Small intestine (tissue), 16 donors: ENCODE measurements at places on chromosomes 3 and 15. TPM values are rescaled to one million over a fixed set of nuclear protein-coding genes. Genes with fewer than 3 reads are reported as not detected.
A peak's percentile ranks its signal among the peaks of the same experiment; 100 is the strongest.

DNA sequence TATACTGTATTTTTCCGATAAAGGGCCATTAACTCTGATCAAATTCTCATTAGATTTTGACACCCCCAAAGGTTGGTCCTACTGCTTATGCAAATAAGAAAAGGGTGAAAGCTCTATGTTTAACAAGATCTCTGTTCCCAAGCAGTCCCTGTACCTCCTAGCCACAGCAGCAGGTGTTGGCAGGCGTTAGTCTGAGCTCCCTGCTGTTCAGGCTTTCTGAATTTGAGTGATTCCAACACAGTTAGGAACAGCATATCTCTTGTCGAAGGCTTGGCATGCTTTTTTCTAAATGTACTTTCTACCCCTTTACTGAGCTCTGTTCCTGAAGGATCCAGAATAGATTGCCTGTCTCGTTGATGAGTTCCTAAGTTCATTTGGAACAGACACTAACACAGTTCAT lies 42.3 kb downstream of the MITF start:
- no peak for DNase-seq
- H3K4me1 ChIP-seq = no peaks in the 10 kb centered on the region
- no peak overlapping the region for H3K4me3 ChIP-seq

DNA sequence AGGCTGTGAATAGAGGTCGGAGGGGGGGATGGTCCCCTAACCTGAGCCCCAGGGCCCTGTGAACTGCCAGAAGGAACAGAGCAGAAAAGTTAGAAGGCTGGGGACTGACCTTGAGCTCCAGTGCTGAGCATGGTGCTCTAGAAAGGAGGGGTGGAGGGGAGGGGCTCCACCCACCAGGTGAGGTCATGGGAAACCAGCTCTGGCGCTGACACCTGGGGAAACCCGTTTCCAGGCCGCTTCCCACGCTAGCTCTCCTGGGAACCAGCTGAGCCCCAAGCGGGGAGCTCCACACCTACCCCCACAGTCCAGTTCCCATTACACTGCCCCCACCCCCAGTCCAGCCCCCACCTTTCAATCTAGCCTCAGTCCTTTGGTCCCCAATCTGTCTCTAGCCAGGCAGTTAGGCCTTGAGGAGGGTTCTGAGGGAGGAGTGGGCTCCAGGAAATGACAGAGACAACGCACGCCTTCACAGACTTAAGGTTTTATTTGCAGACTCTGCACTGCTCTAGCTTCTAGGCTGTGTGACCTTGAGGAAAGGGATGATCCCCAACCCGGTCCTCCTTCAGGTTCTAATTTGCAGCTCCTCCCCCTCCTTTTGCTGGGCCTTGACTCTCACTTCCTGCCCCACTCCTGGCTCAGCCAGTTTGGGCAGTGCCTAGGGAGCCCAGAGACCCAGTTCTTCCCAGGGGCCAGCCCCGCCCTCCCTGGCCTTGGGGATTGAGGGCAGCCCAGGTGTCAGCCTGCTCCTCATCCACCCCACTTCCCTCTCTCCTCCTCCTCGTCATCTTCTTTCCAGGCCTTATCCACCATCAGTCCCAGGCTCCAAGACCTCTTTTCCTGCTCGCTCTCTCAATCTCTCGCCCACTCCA lies 2.1 kb downstream of the RHOV start:
- H3K4me3 ChIP-seq = no peak overlapping the region
- no peaks in the 10 kb centered on the region for H3K4me1 ChIP-seq
- no peaks in the 10 kb centered on the region for H3K27me3 ChIP-seq

DNA sequence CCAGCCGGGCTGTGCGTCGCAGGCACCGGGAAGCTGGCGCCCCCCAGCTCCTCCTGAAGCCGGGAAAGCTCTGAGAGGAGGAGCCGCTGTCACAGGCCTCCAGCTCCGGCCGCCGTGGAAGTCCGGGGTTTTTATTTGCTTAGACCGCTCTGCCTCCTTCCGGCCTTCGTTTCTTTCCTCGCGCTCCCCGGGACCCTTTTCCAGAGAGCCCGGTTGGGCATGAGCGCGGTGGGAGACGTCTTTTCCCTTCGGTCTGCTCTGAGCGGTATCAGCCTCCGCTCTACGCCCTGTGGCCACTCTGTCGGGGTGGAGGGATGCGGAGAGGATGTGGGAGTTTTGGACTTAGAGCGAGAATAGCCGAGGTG lies 559 bp downstream of the SENP5 start:
- peak overlapping the region; percentile 97 for H3K27ac ChIP-seq
- DNase-seq = no peak
- peak overlapping the region; percentile 98 for H3K4me3 ChIP-seq
- no peaks in the 10 kb centered on the region for H3K36me3 ChIP-seq

GRCh38 chr3:143330296-143330868 lies 210.8 kb downstream of the CHST2 start:
- H3K4me1 ChIP-seq = no peaks in the 10 kb centered on the region
- no peak overlapping the region for H3K4me3 ChIP-seq
- no peak overlapping the region for H3K27ac ChIP-seq
- H3K36me3 ChIP-seq = no peaks in the 10 kb centered on the region
- no peak for DNase-seq
- H3K27me3 ChIP-seq = no peaks in the 10 kb centered on the region

DNA sequence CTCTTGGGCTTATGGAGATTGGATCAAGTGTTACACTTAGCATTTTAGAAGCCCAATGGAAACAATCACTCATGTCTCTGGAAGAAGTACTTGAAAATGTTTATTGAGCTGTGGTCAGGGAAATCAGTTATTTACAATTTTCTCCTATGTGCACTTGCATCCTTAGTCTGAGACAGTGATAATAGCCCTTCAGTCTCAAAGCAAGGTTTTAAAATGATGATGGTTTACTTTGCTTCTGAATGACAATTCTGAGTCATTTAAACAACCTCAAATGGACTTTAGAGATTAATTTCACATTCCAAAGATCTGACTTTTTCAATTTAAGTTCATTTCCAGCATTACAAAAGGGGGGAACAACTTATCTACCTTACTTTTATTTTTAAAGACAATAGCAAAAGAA lies 20.1 kb downstream of the TIPARP start:
- H3K27ac ChIP-seq = no peak overlapping the region
- DNase-seq = no peak
- H3K4me1 ChIP-seq = peaks cover 15% of the 10 kb centered on the region
- H3K4me3 ChIP-seq = no peak overlapping the region

DNA sequence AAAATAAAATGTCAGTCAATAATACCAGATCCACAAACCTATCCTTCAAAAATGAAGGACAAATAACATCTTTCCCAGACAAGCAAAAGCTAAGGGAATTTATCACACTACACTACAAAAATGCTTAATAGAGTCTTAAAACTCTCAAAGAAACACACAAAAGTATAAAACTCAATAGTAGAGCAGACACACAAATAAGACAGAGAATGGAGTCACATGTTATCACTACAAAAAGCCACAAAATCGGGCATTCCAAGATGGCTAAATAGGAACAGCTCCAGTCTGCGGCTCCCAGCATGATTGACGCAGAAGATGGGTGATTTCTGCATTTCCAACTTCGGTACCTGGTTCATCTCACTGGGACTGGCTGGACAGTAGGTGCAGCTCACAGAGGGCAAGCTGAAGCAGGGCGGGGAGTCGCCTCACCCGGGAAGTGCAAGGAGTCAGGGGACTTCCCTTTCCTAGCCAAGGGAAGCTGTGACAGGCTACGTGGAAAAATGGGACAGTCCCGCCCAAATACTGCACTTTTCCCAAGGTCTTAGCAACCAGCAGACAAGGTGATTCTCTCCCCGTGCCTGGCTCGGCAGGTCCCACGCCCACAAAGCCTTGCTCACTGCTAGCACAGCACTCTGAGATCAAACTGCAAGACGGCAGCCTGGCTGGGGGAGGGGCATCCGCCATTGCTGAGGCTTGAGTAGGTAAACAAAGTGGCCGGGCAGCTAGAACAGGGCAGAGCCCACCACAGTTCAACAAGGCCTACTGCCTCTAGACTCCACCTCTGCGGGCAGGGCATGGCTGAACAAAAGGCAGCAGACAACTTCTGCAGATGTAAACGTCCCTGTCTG lies 46.3 kb downstream of the SENP7 start:
- no peaks in the 10 kb centered on the region for H3K27me3 ChIP-seq
- H3K4me3 ChIP-seq = peak overlapping the region; percentile 11
- H3K36me3 ChIP-seq = no peaks in the 10 kb centered on the region
- peak; percentile 22 for DNase-seq
- no peaks in the 10 kb centered on the region for H3K4me1 ChIP-seq

DNA sequence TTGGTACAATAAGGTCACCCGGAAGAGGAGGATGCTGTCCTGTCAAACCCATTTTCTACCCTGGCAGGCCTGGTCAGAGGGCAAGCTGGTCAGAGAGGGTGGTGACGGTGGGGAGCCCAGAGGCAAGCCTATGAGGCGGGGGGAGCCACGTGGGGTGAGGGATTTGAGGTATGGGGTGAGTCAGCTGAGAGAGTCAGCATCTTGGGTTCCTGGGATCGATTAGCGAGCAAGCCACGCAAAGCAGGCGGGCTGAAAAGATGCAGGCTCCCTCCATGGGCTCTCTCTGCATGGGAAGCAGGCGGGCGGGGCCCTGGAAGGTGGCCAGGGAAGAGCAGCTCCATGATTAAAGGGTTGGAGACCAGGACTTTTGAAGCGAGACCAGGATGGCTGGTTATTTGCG lies 48.1 kb downstream of the MAGEF1 start:
- H3K27ac ChIP-seq = no peak overlapping the region
- no peaks in the 10 kb centered on the region for H3K4me1 ChIP-seq
- no peak for DNase-seq

DNA sequence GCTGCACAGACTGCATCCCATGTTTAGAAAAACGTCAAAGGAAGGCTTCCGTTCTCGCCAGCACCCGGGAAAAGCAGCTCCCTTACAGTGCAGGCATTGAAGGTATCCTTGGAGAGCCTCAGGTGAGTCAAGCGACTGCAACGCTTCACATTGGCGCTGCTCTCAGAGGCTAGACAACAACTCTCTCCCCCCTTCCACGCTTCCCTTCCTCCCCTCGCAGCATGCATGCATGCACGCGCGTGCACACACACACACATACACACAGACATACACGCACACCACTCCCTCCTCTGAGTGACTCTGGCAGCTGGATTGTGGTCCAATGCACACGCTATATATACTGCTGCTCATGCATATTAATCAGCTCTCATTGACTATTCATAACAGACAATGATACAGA lies 191.1 kb downstream of the PDZRN3 start:
- no peak overlapping the region for H3K4me3 ChIP-seq
- no peaks in the 10 kb centered on the region for H3K27me3 ChIP-seq
- H3K27ac ChIP-seq = no peak overlapping the region
- H3K4me1 ChIP-seq = no peaks in the 10 kb centered on the region

- no peaks in the 10 kb centered on the region for H3K27me3 ChIP-seq
- no peaks in the 10 kb centered on the region for H3K4me1 ChIP-seq
- no peak for DNase-seq
- H3K4me3 ChIP-seq = peak overlapping the region; percentile 85
- H3K36me3 ChIP-seq = no peaks in the 10 kb centered on the region
Measured at GRCh38 chr15:44537735-44538240, 841 bp downstream of the EIF3J start.

DNA sequence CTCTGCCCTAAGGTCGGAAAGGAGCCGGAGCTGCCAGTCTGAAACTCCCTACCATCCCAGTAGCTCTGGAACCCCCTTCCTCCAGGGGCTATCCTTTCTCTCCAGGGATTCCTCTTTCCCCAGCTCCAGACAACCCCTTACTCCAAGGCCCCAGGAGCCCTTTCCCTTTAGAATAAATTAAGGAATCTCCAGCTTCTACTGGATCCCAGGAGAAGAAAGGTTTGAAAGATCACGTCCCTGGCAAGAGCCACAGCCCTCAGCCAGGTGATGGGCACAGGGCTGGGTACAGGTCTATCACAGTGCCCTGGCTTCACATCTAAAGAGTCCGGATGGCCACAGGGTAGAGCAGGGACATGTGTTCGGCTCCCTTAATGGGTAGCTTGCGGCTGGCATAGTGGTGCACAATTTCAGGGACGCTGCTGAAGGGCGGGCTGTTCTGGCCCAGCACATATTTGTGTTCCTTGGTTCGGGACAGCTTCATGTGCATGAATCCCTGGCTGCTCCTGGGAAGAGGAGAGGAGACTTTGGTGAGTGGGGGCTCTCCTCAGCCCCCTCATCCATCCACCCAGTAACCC lies 20.0 kb downstream of the SHF start:
- no peaks in the 10 kb centered on the region for H3K27me3 ChIP-seq
- H3K27ac ChIP-seq = peak overlapping the region; percentile 96
- H3K4me3 ChIP-seq = peak overlapping the region; percentile 54
- no peaks in the 10 kb centered on the region for H3K36me3 ChIP-seq

GRCh38 chr3:3743754-3744153 lies 55.5 kb upstream of the LRRN1 start:
- no peaks in the 10 kb centered on the region for H3K4me1 ChIP-seq
- H3K4me3 ChIP-seq = no peak overlapping the region
- DNase-seq = peak; percentile 4
- no peaks in the 10 kb centered on the region for H3K27me3 ChIP-seq

GRCh38 chr15:71660501-71660900 lies 149.9 kb upstream of the NR2E3 start:
- no peaks in the 10 kb centered on the region for H3K36me3 ChIP-seq
- no peak for DNase-seq
- no peak overlapping the region for H3K4me3 ChIP-seq
- H3K27ac ChIP-seq = no peak overlapping the region
- no peaks in the 10 kb centered on the region for H3K4me1 ChIP-seq

- H3K27me3 ChIP-seq = no peaks in the 10 kb centered on the region
- H3K36me3 ChIP-seq = no peaks in the 10 kb centered on the region
- DNase-seq = no peak
Measured at GRCh38 chr3:60633644-60634043, 617.6 kb downstream of the FHIT start.

- no peak overlapping the region for H3K4me3 ChIP-seq
- H3K4me1 ChIP-seq = no peaks in the 10 kb centered on the region
- H3K27me3 ChIP-seq = no peaks in the 10 kb centered on the region
- H3K36me3 ChIP-seq = no peaks in the 10 kb centered on the region
Measured at GRCh38 chr3:81765400-81765799, 4.0 kb upstream of the GBE1 start.

DNA sequence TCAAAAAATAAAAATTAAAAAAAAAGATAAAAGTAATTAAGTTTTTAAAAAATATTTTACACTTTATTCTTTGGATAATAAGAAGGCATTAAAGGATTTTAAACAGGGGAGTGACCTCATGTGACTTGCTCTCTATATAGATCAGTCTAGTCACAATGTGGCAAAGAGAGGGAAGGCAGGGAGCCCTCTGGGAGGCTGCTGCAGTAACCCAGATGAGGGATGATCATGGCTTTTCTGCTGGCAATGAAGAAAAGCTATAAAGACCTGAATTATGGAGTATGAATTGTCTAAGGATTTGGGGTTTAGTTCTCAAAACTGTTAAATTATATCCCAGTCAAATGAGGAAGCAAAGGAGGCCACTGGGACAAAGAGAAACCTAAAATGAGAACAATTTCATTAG lies 58.1 kb downstream of the SUMF1 start:
- H3K4me3 ChIP-seq = no peak overlapping the region
- H3K4me1 ChIP-seq = peaks cover 12% of the 10 kb centered on the region
- no peak for DNase-seq

Gene HIGD2B
- not detected for polyA plus RNA-seq

Gene ACSBG1
- polyA plus RNA-seq = 0.54 TPM

Gene CCDC39
- polyA plus RNA-seq = not detected

Gene C2CD4A
- not detected for polyA plus RNA-seq

Gene CEP63
- polyA plus RNA-seq = 27.0 TPM

Gene VGLL3
- not detected for polyA plus RNA-seq

Gene GHSR
- polyA plus RNA-seq = not detected

Gene SLC6A1
- 0.72 TPM for polyA plus RNA-seq

Gene ISLR2
- 5.7 TPM for polyA plus RNA-seq
